Foreskin fibroblast (primary cell): ENCODE measurements at places on chromosomes 13 and 19.
A peak's percentile ranks its signal among the peaks of the same experiment; 100 is the strongest.

GRCh38 chr19:44653977-44654774 is 10.5 kb downstream of the PVR start:
- peak; percentile 63 for DNase-seq

- no peak for DNase-seq
Observed at GRCh38 chr13:71610876-71611275, 256.1 kb downstream of the DACH1 start.

DNA sequence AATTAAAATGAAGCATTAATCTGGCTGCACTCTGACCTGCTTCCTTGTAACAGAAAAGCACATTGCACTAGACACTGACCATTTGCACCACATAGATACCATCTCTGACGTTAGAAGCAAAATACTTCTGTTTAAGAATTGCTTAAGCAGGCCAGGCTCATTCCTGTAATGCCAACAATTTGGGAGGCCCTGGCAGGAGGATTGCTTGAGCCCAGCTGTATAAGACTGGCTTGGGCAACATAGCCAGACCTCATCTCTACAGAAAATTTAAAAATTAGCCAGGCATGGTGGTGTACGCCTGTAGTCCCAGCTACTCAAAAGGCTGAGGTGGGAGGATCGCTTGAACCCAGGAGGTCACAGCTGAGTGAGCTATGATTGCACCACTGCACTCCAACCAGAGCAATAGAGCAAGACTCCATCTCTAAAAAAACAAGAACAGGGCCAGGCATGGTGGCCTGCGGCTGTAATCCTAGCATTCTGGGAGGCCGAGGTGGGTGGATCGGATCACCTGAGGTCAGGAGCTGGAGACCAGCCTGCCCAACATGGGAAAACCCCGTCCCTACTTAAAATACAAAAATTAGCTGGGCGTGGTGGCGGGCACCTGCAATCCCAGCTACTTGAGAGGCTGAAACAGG is 7.0 kb upstream of the TLE6 start:
- no peak for DNase-seq

DNA sequence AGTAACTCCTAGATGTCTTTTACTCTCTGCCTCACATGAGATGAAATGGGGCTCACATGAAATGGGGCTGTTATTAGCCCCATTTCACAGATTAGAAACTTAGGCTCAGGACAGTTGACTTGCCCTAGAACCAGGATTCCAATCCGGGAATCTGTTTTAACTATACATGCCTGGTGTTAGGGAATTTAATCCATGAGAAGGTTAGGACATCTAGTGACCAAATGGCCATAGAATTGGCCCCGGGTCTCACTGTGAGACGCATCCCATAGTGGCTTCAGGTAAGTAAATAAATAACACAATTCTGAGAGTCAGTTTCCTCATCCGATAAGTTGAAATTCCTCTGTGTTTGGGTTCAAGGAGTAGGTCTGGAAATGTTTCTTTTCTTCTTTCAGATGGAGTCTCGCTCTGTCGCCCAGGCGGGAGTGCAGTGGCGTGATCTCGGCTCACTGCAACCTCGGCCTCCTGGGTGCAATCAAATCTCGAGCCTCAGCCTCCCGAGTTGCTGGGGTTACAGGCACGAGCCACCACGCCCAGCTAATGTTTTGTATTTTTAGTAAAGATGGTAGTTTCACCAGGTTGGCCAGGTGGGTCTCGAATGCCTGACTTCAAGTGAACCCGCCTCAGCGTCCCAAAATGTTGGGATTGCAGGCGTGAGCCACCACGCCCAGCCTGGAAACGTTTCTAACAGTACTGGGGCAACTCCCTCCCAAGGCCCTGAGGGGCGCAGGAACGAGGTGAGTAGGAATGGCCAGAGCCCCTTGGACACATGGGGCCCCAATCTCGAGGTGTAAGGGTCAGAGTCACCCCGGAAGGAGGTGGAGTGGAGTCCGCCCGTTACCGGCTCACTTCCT is 1.2 kb upstream of the ZNF574 start:
- peak; percentile 34 for DNase-seq

DNA sequence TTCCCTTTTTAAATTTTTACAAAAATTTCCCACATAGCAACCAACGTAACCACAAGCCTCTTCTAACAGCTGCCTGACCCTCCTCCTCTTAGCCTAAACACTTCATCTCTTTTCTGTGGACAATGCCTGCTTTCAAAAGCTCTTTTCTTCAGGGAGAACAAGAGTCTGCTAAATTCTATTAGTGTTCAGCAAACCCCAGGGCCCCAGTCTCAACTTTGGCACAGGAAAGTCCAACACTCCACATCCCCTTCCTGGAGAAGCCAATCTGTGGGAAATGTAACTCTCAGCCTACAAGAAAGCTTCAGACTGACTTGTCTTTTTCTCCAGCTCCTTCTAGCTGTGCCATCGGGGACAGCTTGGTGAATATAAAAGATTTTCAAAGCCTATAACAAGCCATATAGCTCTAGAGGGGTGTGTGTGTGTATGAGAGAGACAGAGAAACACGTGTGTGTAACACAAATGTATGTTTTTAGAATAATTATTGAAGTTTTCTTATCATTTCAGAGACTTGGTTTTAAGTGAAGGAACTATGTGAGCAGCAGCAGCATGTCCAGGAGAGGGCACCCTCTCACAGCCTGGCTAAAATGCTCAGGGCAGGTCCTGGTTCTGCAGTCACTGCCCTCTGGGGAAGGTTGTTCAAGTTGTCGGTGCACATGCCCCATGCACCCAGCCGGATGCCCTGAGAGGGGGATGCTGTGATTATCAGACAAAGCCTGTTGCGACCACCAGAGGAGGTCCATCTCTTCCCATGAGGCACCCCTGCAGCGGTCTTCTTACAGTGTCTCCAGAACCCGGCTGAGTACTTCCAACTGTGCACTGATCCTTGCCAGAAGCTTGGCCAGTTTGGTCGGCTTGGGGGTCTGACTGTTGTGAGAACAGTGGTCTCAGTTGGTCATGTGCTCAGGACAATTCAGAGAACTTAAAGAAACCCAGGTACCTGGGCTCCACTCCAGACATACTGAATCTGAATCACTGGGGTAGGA is 34.4 kb downstream of the CCDC70 start:
- DNase-seq, result peak; percentile 82

DNA sequence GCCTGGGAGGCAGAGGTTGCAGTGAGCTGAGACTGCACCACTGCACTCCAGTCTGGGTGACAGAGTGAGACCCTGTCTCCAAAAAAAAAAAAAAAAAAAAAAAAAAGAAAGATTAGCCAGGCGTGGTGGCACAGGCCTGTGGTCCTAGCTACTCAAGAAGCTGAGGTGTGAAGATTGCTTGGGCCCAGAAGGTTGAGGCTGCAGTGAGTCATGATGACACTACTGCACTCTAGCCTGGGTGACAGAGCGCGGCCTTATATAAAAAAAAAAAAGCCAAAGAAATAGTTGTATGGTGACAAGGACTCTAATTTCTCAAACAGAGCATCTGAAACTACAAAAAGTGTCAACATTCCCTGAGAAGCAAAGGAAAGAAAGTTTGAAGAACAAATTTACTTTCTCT is 3.4 kb downstream of the PBX4 start:
- peak; percentile 61 for DNase-seq

- DNase-seq, result no peak
Observed at GRCh38 chr13:55606045-55606665, 1534.6 kb upstream of the PRR20A start.

- no peak for DNase-seq
Observed at GRCh38 chr13:109778102-109778542, 8.3 kb downstream of the IRS2 start.

- no peak for DNase-seq
Observed at GRCh38 chr13:112161521-112162301, 94.8 kb downstream of the SOX1 start.

GRCh38 chr19:17467471-17468301 is 2.6 kb upstream of the SLC27A1 start:
- no peak for DNase-seq

DNA sequence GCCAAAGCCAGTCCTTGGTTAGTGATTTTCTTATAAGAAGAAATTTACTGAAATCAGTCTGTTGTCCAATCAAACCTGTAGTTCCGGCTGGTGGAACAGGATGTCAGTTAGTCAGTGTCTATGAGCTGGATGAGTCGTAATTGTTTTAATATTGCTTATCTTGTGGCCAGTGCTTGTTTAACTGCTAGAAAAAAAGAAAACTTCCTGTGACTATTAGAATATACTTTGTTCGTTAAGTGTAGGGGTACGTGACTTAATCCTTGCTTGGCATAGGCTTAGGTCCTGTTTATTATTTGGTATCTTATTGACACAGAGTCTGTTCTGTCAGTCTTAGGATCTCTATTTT is 1484.8 kb upstream of the MIR17HG start:
- no peak for DNase-seq

- DNase-seq, result no peak
Observed at GRCh38 chr13:61107989-61108388, 307.7 kb downstream of the PCDH20 start.

DNA sequence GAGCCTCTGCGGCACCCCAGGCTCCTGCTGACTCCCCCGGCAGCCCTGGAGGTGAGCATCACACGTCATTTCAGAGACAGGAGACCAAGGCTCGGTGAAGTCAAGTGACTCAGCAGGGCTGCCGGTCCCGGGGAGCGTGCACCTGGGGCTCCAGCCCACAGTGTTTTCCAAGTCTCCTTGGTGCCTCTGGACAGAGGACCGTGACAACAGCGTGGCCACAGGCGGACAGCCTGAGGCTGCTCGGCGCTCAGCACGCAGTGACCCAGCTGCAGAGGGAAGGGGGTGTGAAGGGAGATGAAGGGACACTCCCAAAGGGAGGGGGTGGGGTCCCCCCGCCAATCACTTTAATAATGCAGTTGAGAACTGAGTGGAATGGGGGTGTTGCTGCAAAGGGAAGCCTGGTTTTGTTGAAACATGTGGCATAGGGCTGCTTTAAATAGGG is 17.5 kb upstream of the ASPDH start:
- no peak for DNase-seq

DNA sequence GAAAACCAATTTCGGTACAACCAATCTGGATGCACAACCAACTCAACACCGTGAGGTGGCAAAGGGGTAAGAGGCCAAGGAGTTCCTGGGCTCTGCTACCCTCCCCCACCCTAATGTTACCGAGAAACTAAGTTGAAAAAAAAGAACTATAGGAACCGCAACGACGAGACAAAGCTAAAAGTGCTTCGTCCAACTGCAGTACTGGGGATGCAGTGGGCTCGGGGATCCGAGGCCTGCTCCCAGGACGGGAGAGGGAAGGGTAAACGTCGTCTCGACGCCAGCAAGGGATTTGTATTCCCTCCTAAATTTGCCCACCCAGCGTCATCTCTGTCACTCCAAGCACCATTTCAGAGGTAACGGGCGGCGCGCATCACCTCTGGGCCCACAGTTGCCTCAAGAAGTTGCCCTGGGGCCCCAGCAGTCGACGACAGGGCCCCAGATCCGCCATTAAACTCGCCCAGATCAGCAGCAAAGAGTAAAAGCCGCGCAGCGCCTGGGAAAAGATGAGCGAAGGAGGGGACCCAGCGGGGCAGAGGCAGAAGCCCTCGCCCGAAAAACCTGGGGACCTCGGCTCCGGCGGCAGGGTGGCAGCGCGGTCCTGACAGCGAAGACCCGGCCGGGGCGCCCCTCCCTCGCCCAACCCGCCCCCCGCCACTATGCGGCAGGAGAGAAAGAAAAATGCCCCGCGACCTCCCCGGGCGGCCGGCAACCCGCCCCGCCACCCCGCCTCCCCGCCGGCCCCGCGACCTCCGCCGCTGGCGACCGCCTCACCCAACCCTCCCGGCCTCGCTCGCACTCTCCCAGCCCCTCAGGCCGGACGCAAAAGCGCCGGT is 752 bp downstream of the ZMYM5 start:
- DNase-seq, result peak; percentile 46

GRCh38 chr19:55452749-55453346 is 8.6 kb downstream of the ISOC2 start:
- peak; percentile 80 for DNase-seq

DNA sequence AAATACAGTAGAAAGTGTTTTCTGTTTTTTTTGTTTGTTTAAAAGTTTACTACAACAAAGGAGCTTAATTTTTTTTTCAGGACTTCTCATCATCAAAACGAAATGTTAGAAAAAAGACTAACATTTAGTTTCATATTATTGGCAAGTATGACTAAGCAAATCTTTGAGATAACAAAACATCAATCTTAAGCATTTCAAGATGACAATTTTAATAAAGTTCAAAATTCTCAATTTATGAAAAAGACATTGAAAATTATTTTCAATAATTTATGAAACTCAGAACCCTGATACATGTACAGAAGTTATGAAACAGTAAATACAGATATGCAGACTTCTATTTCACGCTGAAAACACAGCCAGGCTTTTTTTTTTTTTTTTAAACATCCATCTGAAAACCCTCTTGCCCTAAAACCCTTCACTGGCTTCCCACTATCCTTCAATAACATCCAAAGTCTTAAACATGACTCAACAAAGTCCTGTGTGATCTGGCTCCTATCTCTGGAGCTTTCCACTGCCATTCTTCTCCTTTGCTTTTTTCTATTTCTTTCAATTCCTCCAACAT is 3.9 kb downstream of the RBM26 start:
- DNase-seq, result no peak

- no peak for DNase-seq
Observed at GRCh38 chr13:20494656-20495055, 31.0 kb downstream of the CRYL1 start.

GRCh38 chr19:9128171-9128570 is 1.4 kb upstream of the OR7G3 start:
- peak; percentile 10 for DNase-seq

- peak; percentile 95 for DNase-seq
Observed at GRCh38 chr19:39406656-39407409, at the start of gene ZFP36. ZFP36 (plus strand) TSS chr19:39406847; CDS start chr19:39406905, 58 bp downstream.

GRCh38 chr13:62964522-62964921 is 1548.9 kb upstream of the PCDH20 start:
- no peak for DNase-seq

GRCh38 chr19:22603518-22604440 is 30.3 kb upstream of the ZNF492 start:
- DNase-seq, result no peak

GRCh38 chr13:49319551-49319950 is 71.8 kb downstream of the CDADC1 start:
- no peak for DNase-seq

- peak; percentile 68 for DNase-seq
Observed at GRCh38 chr19:35868172-35868822, at the start of gene APLP1. APLP1 (plus strand) TSS chr19:35868574; CDS start chr19:35868637, 63 bp downstream.

DNA sequence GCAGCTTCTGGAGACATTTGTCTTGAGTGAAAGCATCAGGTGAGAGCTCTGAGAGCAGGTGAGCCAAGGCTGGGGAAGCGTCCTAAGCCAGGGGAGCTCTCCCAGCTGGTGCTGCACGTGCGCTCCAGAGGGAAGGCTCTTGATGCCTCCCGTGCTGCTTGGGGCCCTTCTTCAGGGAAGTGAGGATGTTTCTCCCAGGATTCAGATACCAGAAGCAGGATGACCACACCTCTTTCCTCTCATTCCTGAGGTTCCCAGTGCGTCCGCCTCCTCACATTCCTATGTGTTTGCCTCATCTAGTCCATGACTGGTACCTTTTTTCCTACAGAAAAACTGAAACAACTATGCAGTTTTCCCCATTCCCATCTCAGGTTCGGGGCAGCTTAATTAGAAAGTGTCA is 231.0 kb upstream of the IRS2 start:
- peak; percentile 92 for DNase-seq

GRCh38 chr13:26476111-26476781 is 81.2 kb upstream of the WASF3 start:
- DNase-seq, result peak; percentile 36

- no peak for DNase-seq
Observed at GRCh38 chr13:45732916-45733315, 30.8 kb downstream of the CBY2 start.

- DNase-seq, result peak; percentile 14
Observed at GRCh38 chr19:31152906-31153305, 196.3 kb downstream of the TSHZ3 start.

- DNase-seq, result peak; percentile 60
Observed at GRCh38 chr13:50353651-50354415, 338.6 kb downstream of the KCNRG start.

- DNase-seq, result no peak
Observed at GRCh38 chr19:23716792-23717191, 29.8 kb upstream of the ZNF675 start.
